ENCODE measurements at places on chromosomes 1 and 21. TPM values are rescaled to one million over a fixed set of nuclear protein-coding genes. Genes with fewer than 3 reads are reported as not detected.

GRCh38 chr1:201938440-201939035 lies 7.8 kb downstream of the LMOD1 start:
- peaks cover 25% of the 10 kb centered on the region for H3K27me3 ChIP-seq

DNA sequence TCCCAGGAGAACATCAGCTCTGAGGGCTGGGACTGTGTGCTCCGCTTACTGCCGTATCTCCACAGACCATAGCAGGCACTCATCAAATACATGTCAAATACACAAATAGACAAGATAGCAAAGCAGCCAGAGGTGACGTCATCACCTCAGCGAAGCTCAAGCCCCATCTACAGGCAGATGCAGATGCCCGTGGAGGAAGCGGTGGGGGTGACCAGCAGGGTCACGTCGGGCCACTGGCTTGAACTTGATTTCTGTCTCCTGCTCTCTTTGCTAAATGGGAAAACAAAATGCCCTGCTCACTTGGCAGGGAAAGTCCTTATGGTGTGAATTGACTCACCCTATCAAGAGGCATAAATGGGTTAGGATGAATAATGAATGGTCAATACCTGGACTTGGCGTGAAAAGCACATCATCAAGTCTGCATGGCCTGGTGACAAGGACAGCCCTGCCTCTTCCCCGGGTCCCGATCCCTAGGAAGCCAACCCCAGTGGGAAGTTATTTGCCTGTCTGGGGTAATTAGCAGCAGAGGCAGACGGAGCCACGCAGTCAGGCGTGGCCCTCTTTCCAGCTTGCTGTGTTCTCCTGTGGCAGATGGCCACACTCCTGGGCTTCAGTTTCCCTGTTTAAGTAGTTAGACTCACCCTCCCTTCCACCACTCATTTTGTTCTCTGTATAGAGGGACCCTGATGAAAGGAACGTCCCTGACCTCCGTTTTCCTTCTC lies 536.0 kb downstream of the NPHP4 start:
- no peak overlapping the region for H3K4me3 ChIP-seq
- H3K27me3 ChIP-seq, result peaks cover 7% of the 10 kb centered on the region
- DNase-seq, result no peak
- H3K27ac ChIP-seq, result no peak overlapping the region
- H3K4me1 ChIP-seq, result peaks cover 2% of the 10 kb centered on the region
- H3K36me3 ChIP-seq, result no peaks in the 10 kb centered on the region

GRCh38 chr1:208977638-208978256 lies 605.8 kb upstream of the CAMK1G start:
- no peaks in the 10 kb centered on the region for H3K36me3 ChIP-seq
- no peak overlapping the region for H3K4me3 ChIP-seq
- H3K27ac ChIP-seq, result no peak overlapping the region

- H3K4me3 ChIP-seq, result no peak overlapping the region
- no peak for DNase-seq
- H3K4me1 ChIP-seq, result no peaks in the 10 kb centered on the region
- H3K27ac ChIP-seq, result no peak overlapping the region
Observed at GRCh38 chr21:19034560-19034959, 631.0 kb upstream of the TMPRSS15 start.

FTCD gene
- 0.65 TPM for total RNA-seq

DNA sequence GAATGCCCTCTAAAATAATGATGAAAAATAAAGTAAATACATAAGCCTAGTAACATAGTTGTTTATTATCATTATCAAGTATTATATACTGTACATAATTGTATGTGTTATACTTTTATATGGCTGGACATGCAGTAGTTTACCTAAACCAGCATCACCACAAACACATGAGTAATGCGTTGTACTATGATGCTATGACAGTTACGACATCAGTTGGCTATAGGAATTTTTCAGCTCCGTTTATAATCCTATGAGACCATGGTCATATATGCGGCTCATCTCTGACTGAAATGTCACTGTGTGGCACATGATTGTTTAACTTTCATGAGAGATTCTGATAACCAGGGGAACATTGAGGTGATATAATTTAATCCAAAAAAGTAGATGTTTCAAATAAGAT lies 352.1 kb downstream of the ST6GALNAC3 start:
- H3K36me3 ChIP-seq, result peaks cover 2% of the 10 kb centered on the region
- no peak overlapping the region for H3K27ac ChIP-seq
- H3K4me3 ChIP-seq, result no peak overlapping the region
- no peak for DNase-seq

- peaks cover 6% of the 10 kb centered on the region for H3K36me3 ChIP-seq
- peak; percentile 54 for DNase-seq
- no peak overlapping the region for H3K27ac ChIP-seq
- peak overlapping the region; percentile 37 for H3K4me3 ChIP-seq
- H3K27me3 ChIP-seq, result peaks cover 33% of the 10 kb centered on the region
Observed at GRCh38 chr1:9413071-9413876, 120.6 kb downstream of the SPSB1 start.

DNTTIP2 gene
- total RNA-seq, result 61.3 TPM

DNA sequence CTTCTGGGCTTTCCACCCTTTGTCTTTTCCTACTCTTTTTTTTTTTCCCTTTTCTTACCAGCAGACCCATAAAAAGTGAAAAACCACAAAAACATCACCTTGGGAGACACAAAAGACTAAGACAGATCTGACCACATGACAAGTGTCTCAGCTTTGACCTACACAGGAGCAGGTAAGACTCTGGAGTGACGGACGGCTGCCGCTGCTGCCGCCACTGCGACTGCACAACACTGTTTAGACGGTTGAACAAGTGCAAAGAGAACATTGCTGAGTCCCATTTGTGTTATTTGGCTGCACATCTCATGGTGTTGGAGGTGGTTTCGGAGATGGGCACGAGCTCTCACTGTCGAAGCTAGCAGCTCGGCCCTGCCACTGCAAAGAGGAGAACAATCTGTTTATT lies 62.0 kb downstream of the SYT6 start:
- H3K36me3 ChIP-seq, result no peaks in the 10 kb centered on the region
- no peak overlapping the region for H3K4me3 ChIP-seq
- H3K27me3 ChIP-seq, result peaks cover 17% of the 10 kb centered on the region
- H3K4me1 ChIP-seq, result peaks cover 2% of the 10 kb centered on the region
- no peak for DNase-seq

- no peaks in the 10 kb centered on the region for H3K36me3 ChIP-seq
- H3K27ac ChIP-seq, result no peak overlapping the region
- no peak for DNase-seq
- peaks cover 3% of the 10 kb centered on the region for H3K27me3 ChIP-seq
- H3K4me1 ChIP-seq, result no peaks in the 10 kb centered on the region
- H3K4me3 ChIP-seq, result no peak overlapping the region
Observed at GRCh38 chr1:56921479-56921878, 44.3 kb downstream of the C8B start.

GRCh38 chr21:44748621-44749020 lies 37.2 kb upstream of the TSPEAR start:
- H3K4me1 ChIP-seq, result no peaks in the 10 kb centered on the region
- no peak for DNase-seq
- no peak overlapping the region for H3K27ac ChIP-seq
- no peak overlapping the region for H3K4me3 ChIP-seq

- H3K27ac ChIP-seq, result no peak overlapping the region
- no peaks in the 10 kb centered on the region for H3K27me3 ChIP-seq
- no peak overlapping the region for H3K4me3 ChIP-seq
- H3K36me3 ChIP-seq, result peaks cover 7% of the 10 kb centered on the region
Observed at GRCh38 chr1:243672539-243673074, 177.4 kb downstream of the AKT3 start.

- H3K4me1 ChIP-seq, result no peaks in the 10 kb centered on the region
- DNase-seq, result no peak
- H3K4me3 ChIP-seq, result no peak overlapping the region
- no peaks in the 10 kb centered on the region for H3K36me3 ChIP-seq
Observed at GRCh38 chr1:36963006-36963405, 71.3 kb downstream of the GRIK3 start.

FAM177B gene
- total RNA-seq, result not detected

DNA sequence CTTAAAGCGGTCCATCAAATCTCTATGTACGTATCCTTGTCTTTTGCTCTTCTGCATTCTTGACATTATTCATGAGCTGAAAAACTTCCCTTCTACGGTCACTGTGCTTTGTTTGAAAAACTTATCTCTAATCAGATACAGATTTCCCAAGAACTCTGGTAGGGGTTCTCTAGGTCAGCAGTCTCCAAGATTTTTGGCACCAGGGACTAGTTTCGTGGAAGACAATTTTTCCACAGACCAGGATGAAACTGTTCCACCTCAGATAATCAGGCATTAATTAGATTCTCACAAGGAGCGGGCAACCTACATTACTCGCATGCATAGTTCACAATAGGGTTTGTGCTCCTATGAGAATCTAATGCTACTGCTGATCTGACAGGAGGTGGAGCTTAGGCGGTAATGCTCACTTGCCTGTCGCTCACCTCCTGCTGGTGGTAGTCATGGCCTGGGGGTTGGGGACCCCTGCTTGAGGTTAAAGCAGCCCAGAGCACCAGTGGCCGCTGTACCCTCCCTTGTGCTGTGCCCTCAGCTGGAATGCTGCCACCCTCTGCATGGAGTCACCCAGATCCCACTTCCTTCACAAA lies 30.8 kb downstream of the AK2 start:
- H3K27me3 ChIP-seq, result no peaks in the 10 kb centered on the region
- no peak overlapping the region for H3K4me3 ChIP-seq
- peaks cover 2% of the 10 kb centered on the region for H3K4me1 ChIP-seq
- H3K27ac ChIP-seq, result no peak overlapping the region
- no peak for DNase-seq

LAD1 gene
- total RNA-seq, result not detected

GRCh38 chr1:11652203-11652780 lies 1.9 kb downstream of the FBXO2 start:
- H3K4me1 ChIP-seq, result peaks cover 19% of the 10 kb centered on the region
- peak overlapping the region; percentile 64 for H3K27ac ChIP-seq
- H3K27me3 ChIP-seq, result no peaks in the 10 kb centered on the region

- H3K36me3 ChIP-seq, result no peaks in the 10 kb centered on the region
- DNase-seq, result no peak
- H3K27me3 ChIP-seq, result no peaks in the 10 kb centered on the region
- H3K4me3 ChIP-seq, result no peak overlapping the region
- H3K27ac ChIP-seq, result no peak overlapping the region
Observed at GRCh38 chr1:186499571-186499970, 38.7 kb upstream of the PDC start.

- H3K36me3 ChIP-seq, result peaks cover 2% of the 10 kb centered on the region
- no peak overlapping the region for H3K27ac ChIP-seq
- no peak overlapping the region for H3K4me3 ChIP-seq
Observed at GRCh38 chr1:211603191-211603701, 24.3 kb upstream of the SLC30A1 start.

OR2G2 gene
- total RNA-seq, result not detected

PRAMEF12 gene
- total RNA-seq, result not detected

IQCC gene
- 6.0 TPM for total RNA-seq

DNA sequence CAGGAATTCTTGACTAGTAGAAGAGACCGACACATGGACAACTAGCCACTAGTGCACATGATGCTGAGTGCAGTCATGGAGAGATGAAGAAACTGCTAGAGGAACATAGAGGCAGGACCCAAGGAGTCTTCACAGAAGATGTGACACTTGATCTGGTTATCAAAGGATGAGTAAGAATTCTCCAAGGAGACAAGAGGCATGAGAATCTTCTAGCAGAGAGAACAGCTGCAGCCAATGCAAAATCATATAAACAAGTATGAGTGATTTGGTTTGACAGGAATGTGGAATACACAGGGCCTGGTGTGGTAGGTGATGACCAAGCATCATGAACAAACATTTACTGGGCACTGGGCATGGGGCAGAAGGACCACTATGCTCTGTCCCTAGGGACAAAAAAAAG lies 140.9 kb upstream of the CTTNBP2NL start:
- H3K27ac ChIP-seq, result no peak overlapping the region
- no peak overlapping the region for H3K4me3 ChIP-seq
- H3K36me3 ChIP-seq, result no peaks in the 10 kb centered on the region
- no peak for DNase-seq

GRCh38 chr1:92748138-92748537 lies 36.8 kb downstream of the EVI5 start:
- no peak for DNase-seq
- no peaks in the 10 kb centered on the region for H3K36me3 ChIP-seq
- peaks cover 14% of the 10 kb centered on the region for H3K27me3 ChIP-seq
- no peaks in the 10 kb centered on the region for H3K4me1 ChIP-seq
- H3K27ac ChIP-seq, result no peak overlapping the region

- H3K27me3 ChIP-seq, result peaks cover 7% of the 10 kb centered on the region
- H3K36me3 ChIP-seq, result no peaks in the 10 kb centered on the region
- no peak overlapping the region for H3K4me3 ChIP-seq
- H3K4me1 ChIP-seq, result no peaks in the 10 kb centered on the region
Observed at GRCh38 chr1:170318141-170318540, 172.4 kb downstream of the NTMT2 start.

DNA sequence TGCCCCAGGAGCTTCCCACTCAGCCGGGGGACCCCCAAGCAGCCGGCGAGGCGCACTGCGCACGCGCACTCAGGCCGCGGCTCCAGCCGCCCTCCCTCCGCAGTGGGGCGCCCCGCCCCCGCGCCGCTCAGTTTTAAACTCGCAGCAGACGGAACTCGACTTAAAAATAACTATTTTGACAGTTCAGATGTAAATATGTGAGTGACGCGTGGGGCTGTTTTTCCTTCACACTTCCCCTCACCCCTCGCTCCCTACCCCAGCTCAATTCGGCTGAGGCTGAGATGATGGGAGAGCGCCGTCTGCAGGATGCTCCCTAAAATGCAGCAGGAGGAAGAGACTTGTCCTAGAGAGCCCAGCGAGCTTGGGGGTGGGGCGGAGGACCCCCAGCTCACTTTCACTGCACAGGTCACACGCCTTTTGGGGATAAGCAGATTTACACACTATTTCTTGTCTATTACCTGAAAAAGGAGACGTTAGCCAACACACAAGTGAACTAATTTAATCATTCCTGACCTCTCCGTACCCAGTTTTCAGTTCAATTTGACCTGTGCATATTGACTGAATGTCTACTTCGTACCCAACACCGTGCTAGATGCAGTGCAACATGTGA lies 8.9 kb upstream of the LEMD1 start:
- H3K27ac ChIP-seq, result peak overlapping the region; percentile 35
- peak overlapping the region; percentile 84 for H3K4me3 ChIP-seq
- H3K27me3 ChIP-seq, result peaks cover 15% of the 10 kb centered on the region
- no peaks in the 10 kb centered on the region for H3K36me3 ChIP-seq

GRIK3 gene
- not detected for total RNA-seq

Measured in activated naive CD8-positive, alpha-beta T cell treated with anti-CD3 and anti-CD28 coated beads, Interleukin-2, amount 10 ng/mL, durations not matched to agents 7 days and 5 days (primary cell).